PC-3 (cell line): ENCODE measurements at places on chromosomes 7 and 10. TPM values are rescaled to one million over a fixed set of nuclear protein-coding genes. Genes with fewer than 3 reads are reported as not detected.

GRCh38 chr7:131499801-131500200, 56.6 kb downstream of the PODXL start:
- peaks cover 6% of the 10 kb centered on the region; the same call in 1 of the 2 replicates for H3K36me3 ChIP-seq
- no peaks in the 10 kb centered on the region for H3K4me1 ChIP-seq
- no peak overlapping the region for H3K4me3 ChIP-seq
- H3K27me3 ChIP-seq = no peaks in the 10 kb centered on the region
- H3K27ac ChIP-seq = no peak overlapping the region

- no peaks in the 10 kb centered on the region for H3K4me1 ChIP-seq
- H3K27ac ChIP-seq = no peak overlapping the region
- DNase-seq = no peak
- peaks cover 13% of the 10 kb centered on the region; the same call in 1 of the 2 replicates for H3K27me3 ChIP-seq
Measured at GRCh38 chr10:23955456-23956225, 253.3 kb upstream of the KIAA1217 start.

DNA sequence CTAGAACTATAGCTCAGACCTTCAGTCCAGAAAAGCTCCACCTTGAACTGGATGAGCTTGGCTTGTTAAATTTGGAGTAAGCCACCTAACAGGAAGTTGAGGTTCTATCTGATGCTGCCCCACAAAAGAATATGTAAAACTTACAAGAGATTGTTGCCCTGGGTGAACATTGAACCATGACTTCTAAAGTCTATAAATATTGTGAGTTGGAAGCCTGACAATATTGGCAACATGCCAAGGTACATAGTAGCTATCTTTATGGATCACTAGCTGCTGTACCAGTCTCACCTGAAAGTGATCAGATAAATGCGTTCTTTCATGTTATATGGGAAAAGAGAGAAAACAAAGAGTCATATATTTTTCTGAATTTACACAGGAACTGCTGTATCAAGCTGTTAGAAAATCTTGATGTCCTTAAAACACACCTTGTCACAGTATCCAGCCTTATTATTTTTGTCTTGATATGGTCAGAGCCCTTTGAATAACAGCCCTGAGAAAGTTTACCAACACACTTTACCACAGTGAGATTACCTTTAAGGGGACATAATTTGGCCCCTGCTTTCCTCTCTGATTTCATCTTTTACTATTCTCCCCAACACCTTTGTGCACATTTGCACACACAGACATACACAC, 92.0 kb downstream of the LSMEM1 start:
- H3K27me3 ChIP-seq = peaks cover 13% of the 10 kb centered on the region; the same call in 1 of the 2 replicates
- no peak overlapping the region for H3K4me3 ChIP-seq
- H3K36me3 ChIP-seq = no peaks in the 10 kb centered on the region
- peak; percentile 83 for DNase-seq
- H3K4me1 ChIP-seq = peaks cover 15% of the 10 kb centered on the region

DNA sequence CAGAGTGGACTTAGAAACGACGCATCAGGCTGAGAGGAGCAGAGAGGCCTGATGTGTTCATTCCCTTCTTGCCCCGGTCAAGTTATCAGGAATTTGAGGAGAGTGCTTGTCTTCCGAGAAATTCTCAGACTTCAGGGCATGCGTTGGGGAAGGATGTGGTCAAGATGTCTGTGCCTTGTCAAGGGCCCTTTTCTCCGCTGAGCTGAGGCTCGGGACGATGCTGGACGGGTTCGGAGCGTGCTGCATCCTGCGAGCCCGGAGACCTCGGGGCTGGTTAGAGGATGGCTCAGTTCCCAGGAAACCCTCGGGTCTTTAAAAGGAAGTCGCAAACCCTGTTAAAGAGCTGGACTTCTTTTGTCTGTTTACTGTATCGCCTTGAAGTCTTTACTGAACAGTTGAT, 325.4 kb downstream of the ADARB2 start:
- H3K4me3 ChIP-seq = no peak overlapping the region
- no peaks in the 10 kb centered on the region for H3K4me1 ChIP-seq
- H3K27me3 ChIP-seq = 0 out of 2 replicates have a peak, but pooled peaks cover 7% of the 10 kb centered on the region
- no peak for DNase-seq

DNA sequence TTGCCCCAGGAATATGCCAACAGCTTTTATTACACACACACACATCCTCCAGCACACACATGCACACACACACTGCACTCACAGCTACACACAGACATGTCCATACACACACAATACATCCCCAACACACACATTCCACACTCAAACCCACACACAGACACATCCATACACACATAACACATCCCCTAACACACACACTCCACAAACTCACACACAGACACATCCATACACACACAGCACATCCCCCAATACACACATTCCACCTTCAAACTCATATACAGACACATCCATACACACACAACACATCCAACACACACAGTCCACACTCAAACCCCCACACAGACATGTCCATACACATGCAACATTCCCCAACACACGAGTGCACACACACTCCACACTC, 19.1 kb downstream of the SH3PXD2A start:
- H3K36me3 ChIP-seq = no peaks in the 10 kb centered on the region
- no peak for DNase-seq
- H3K27me3 ChIP-seq = no peaks in the 10 kb centered on the region
- peaks cover 10% of the 10 kb centered on the region; the same call in 1 of the 2 replicates for H3K4me1 ChIP-seq
- H3K4me3 ChIP-seq = no peak overlapping the region

GRCh38 chr7:150322114-150322832, 882 bp upstream of the LRRC61 start:
- no peaks in the 10 kb centered on the region for H3K36me3 ChIP-seq
- H3K27me3 ChIP-seq = no peaks in the 10 kb centered on the region
- no peak overlapping the region for H3K27ac ChIP-seq
- no peak for DNase-seq
- H3K4me3 ChIP-seq = peak overlapping the region; percentile 81

DNA sequence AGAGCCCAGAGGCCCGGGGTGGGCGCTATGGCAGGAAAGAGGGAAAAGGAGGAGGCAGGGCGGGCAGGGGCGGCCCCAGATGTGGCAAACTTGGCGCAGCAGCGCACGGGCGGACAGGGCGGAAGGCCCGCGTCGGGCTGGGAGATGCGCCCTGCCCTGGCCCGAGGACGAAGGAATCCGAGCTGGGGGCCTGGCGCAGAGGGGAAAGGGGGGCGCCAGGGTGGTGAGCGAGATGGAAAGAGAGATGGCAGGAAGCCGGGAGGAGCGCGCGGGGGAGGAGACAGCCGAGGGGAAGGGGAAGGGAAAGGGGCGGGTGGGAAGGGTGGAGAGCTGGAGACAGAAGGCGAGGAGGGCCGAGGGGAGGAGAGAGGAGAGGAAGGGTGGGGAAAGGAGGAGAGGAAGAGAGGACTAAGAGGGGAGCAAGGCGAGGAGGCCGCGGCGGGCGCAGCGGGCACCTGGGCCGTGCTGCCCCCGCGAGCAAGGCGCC, at the start of gene MARVELD1:
TSS of gene MARVELD1 (plus strand) at position 392 of the 487 bp plus-strand sequence. CDS start 147 bp downstream, outside the sequence.
- H3K4me1 ChIP-seq = peaks cover 41% of the 10 kb centered on the region
- peak; percentile 54 for DNase-seq
- H3K27ac ChIP-seq = peak within 1 kb of the TSS; percentile 57
- peaks cover 7% of the 10 kb centered on the region; the same call in 1 of the 2 replicates for H3K36me3 ChIP-seq
- peak within 1 kb of the TSS; percentile 83 for H3K4me3 ChIP-seq

- H3K4me3 ChIP-seq = no peak overlapping the region
- peaks cover 31% of the 10 kb centered on the region for H3K4me1 ChIP-seq
- peak; percentile 43 for DNase-seq
- no peaks in the 10 kb centered on the region for H3K36me3 ChIP-seq
Measured at GRCh38 chr10:69726850-69727249, 74.9 kb upstream of the COL13A1 start.

DNA sequence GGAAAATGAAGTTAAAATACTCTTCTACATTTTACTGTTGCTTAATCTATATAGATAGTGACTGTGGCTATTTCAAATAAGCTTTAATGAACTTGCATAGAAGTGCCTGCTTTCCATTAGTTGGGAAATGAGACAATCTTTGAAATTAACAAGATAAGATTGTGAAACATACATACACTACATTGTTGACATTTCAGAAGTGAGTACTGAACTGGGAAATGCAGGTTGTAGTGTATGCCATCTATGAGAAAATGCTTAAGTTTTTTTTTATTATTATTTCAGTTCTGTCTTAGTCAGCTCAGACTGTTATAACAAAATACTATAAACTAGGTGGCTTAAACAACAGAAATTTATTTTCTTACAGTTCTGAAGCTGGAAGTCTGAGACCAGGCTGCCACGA, 49.6 kb upstream of the CSTF2T start:
- no peaks in the 10 kb centered on the region for H3K27me3 ChIP-seq
- H3K4me1 ChIP-seq = no peaks in the 10 kb centered on the region
- no peak for DNase-seq
- no peaks in the 10 kb centered on the region for H3K36me3 ChIP-seq

DNA sequence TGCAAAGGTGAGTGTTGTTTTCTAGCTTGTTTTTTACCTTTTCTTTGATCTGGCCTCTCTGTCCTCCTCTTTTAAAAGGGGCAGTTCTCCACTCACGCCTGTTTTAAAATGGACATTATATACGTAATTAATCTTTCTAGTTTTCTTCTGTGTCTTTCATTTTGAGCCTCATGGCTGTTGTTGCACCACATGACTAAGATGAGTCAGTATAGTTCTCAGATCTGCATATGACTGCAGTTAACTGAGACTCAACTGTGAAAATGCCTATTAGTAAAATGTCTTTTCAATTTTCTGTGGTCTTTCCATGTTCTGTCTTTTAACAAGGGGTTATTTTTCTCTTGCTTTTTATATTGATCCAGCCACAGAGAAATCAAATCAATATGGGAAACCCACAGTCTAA, 296.1 kb downstream of the CDK14 start:
- H3K4me3 ChIP-seq = no peak overlapping the region
- no peaks in the 10 kb centered on the region for H3K36me3 ChIP-seq
- peaks cover 5% of the 10 kb centered on the region for H3K4me1 ChIP-seq
- H3K27me3 ChIP-seq = no peaks in the 10 kb centered on the region

- no peak for DNase-seq
- no peaks in the 10 kb centered on the region for H3K27me3 ChIP-seq
- H3K4me1 ChIP-seq = no peaks in the 10 kb centered on the region
- H3K27ac ChIP-seq = no peak overlapping the region
Measured at GRCh38 chr7:124263232-124263827, 230.5 kb upstream of the TMEM229A start.

DNA sequence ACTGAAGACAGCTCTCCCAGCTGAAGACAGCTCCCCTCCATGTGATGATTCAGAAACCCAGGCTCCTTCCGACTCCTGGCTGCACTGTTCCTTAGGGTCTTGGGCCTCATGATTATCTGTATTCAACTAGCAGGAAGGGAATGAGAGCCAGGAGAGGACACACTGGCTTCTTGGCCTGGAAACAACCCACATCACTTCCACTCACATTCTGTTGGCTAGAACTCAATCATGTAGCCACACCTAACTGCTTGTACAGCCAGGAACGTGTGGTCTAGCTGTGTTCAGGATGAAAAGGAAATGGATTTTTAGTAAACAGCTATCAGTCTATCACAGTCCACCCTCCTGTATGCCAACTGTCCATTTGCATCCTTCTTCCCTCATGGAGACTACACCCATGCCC, 30.5 kb upstream of the XPNPEP1 start:
- DNase-seq = no peak
- H3K4me1 ChIP-seq = no peaks in the 10 kb centered on the region
- no peaks in the 10 kb centered on the region for H3K36me3 ChIP-seq
- no peak overlapping the region for H3K4me3 ChIP-seq
- H3K27ac ChIP-seq = no peak overlapping the region
- no peaks in the 10 kb centered on the region for H3K27me3 ChIP-seq

DNA sequence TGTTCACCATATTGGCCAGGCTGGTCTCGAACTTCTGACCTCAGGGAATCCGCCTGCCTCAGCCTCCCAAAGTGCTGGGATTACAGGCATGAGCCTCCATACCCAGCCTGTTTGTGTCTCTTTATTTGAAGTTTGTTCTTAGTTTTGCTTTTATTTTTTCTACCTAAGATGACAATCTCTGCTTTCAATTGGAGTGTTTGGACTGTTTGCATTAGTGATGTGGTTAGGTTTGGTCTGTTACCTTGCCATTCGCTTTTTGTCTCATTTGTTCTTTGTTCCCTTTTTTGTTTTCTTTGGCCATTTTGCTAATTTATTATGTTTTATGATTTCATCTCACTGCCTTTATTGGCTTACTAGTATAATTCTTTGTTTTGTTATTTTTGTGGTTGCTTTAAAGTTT, 62.6 kb downstream of the ADCY1 start:
- H3K27me3 ChIP-seq = 0 out of 2 replicates have a peak, but pooled peaks cover 9% of the 10 kb centered on the region
- H3K36me3 ChIP-seq = no peaks in the 10 kb centered on the region
- H3K27ac ChIP-seq = no peak overlapping the region
- no peak for DNase-seq
- H3K4me1 ChIP-seq = no peaks in the 10 kb centered on the region

GRCh38 chr7:142770661-142771352, at the start of gene PRSS2:
Gene PRSS2, plus strand, starts transcription at chr7:142770970. Its CDS starts 13 bp downstream, at chr7:142770983.
- no peak for DNase-seq
- no peak within 1 kb of the TSS for H3K4me3 ChIP-seq
- H3K27me3 ChIP-seq = peaks cover 13% of the 10 kb centered on the region
- no peak within 1 kb of the TSS for H3K27ac ChIP-seq

DNA sequence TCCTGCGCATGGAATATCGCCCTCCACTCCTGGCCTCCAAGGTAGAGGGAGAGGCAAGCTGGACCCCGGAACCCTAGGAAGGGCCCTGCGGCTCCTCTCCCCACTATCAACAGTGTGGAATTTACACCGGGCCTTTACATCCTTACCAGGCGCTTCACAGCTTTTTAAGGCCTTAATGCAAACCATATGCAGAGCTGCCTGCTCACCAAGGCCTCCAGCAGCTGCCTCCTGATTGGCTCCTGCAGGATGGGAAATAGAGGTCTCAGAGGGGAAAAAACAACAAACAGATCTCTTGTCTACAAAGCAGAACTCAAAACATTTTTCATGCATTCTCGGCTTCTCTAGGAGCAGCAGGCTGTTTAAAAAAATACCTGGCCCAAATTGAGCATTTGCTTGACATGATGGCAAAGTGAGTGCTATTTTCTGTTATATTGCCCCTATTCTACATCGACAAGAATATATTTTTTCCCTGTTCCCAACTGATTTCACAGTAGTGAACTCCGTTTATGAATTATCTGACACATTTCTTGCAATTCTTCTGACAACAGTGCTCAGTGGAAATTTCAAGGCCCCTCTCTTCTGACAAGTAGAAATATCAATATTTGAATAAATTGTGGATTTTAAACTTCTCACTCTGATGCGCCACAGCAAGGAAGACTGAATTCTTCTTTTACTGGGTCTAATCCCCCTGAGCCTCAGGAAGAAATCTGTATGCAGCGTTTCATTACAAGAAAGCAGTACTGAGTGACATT, 51.7 kb downstream of the EBF3 start:
- H3K36me3 ChIP-seq = no peaks in the 10 kb centered on the region
- H3K27me3 ChIP-seq = peaks cover 15% of the 10 kb centered on the region
- no peak overlapping the region for H3K27ac ChIP-seq
- no peak for DNase-seq

TEX36 gene
- not detected in 2 replicates for total RNA-seq

CPA1 gene
- not detected in 2 replicates for total RNA-seq

UNCX gene
- not detected in 2 replicates for total RNA-seq

AGAP3 gene
- 53.5 and 88.2 TPM in 2 replicates for total RNA-seq

ALOX5 gene
- total RNA-seq = 0.11 and 0.92 TPM in 2 replicates

CALML3 gene
- not detected in 2 replicates for total RNA-seq

FBXW4 gene
- 17.7 and 18.8 TPM in 2 replicates for total RNA-seq

CALCR gene
- not detected in 2 replicates for total RNA-seq

SYT15B gene
- 0.06 TPM in 1 of 2 replicates, not detected in the other for total RNA-seq

LRGUK gene
- total RNA-seq = 1.0 TPM in 2 replicates

TMEM196 gene
- not detected in 2 replicates for total RNA-seq

LZTS2 gene
- total RNA-seq = 58.3 and 67.2 TPM in 2 replicates
